ENCODE measurements at places on chromosomes 7 and 10.

DNA sequence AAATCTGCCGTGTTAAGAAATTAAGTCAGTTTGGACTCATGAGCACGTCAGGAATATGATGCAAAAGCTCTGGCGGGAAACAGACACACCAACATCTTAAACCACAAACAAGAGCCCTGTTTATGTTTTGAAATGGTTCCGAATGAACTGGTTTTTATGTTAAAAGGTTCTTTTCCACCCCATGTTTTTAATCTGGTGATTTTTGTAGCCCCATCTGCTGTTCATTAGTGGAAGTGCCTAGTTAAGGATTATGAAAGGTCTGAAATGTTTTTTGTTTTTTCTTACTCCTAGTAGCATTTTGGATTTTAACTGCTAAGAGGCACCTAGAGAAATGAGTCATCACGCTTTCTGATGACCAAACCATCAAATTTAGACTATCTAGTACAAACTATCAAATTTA is 404.1 kb upstream of the MKI67 start:
- no peaks in the 10 kb centered on the region for H3K4me1 ChIP-seq
- no peak overlapping the region for H3K4me3 ChIP-seq
- no peak for DNase-seq
- H3K27ac ChIP-seq: no peak overlapping the region
- H3K36me3 ChIP-seq: no peaks in the 10 kb centered on the region
- H3K27me3 ChIP-seq: no peaks in the 10 kb centered on the region

GRCh38 chr7:50662041-50662694 is 97.0 kb upstream of the DDC start:
- H3K27me3 ChIP-seq: no peaks in the 10 kb centered on the region
- H3K27ac ChIP-seq: no peak overlapping the region
- no peaks in the 10 kb centered on the region for H3K36me3 ChIP-seq
- no peak for DNase-seq

DNA sequence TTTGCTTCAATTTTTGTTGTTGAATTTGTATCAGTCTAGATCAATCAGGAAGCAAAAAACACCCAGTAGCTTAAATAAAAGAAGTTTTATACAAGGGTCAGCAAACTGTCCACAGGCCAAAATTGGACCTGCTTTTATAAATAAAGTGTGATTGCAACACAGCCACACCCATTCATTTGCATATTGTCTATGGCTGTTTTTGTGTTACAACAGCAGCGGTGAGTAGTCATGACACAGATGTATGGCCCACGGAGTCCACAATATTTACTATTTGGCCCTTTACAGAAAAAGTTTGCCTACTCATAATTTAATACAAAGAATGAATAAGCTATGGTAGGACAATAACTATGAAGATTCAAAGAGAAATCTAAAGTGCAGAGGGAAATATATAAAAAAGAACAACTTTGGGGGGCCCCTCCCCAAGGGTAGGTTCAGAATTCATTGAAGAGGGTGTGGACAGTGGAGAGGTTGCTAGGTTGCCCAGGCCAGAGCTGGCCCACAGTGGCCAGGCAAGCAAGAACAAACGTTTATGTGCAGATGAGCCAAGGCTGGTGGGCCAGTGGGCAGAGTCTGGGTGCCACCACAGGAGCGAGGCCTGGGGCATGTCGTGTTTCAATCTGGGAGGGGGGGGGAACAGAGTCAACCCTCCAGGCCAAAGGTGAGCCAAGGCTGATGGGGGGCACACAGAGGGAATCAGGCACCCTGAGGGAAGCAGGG is 47.0 kb upstream of the AMPH start:
- H3K4me3 ChIP-seq: no peak overlapping the region
- no peak for DNase-seq
- no peaks in the 10 kb centered on the region for H3K27me3 ChIP-seq
- H3K4me1 ChIP-seq: no peaks in the 10 kb centered on the region
- no peaks in the 10 kb centered on the region for H3K36me3 ChIP-seq

DNA sequence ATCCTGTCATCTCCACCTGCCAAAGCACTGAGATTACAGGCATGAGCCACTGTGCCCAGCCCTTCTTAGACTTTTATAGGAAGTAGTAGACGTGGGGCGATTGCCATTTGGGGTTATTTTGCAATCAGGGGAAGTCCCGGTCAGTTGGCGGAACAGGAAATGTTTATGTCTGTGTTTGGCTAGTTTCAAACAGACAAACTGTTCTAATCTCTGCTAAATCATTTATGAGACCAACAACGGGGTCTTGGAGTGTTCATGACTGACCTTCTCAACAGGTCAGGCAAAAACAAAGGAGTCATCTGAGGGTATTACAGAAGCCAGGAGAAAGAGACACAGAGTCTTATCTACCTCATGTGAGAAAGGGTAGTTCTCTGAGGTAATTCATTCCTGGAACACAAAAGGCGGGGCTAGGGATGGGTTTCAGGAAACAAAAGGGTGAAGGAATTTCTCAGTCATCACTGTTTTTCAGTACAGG is 6.6 kb upstream of the TPK1 start:
- H3K27ac ChIP-seq: no peak overlapping the region
- H3K4me1 ChIP-seq: no peaks in the 10 kb centered on the region
- H3K36me3 ChIP-seq: no peaks in the 10 kb centered on the region
- DNase-seq: no peak

DNA sequence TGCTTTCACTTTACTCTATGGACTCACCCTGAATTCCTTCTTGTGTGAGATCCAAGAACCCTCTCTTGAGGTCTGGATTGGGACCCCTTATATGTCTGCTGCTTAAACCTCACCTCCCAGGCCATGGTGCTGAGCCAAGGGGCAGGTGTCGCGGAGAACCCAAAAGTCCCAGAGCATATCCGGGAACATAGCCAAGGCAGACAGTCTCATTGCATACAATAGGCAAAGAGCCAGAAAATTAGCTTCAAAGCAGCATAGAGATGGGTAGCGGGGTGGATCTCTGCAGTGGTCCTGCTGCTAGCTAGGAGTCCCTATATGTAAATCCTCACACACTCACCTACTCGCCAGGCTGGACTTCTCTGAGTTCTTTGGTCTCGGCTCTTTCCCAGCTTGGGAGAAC is 5.5 kb downstream of the CCL24 start:
- no peaks in the 10 kb centered on the region for H3K4me1 ChIP-seq
- no peak overlapping the region for H3K4me3 ChIP-seq
- no peak for DNase-seq
- no peaks in the 10 kb centered on the region for H3K36me3 ChIP-seq
- no peak overlapping the region for H3K27ac ChIP-seq

GRCh38 chr7:20595971-20596370 is 19.5 kb upstream of the ABCB5 start:
- no peak overlapping the region for H3K4me3 ChIP-seq
- H3K36me3 ChIP-seq: no peaks in the 10 kb centered on the region
- no peaks in the 10 kb centered on the region for H3K27me3 ChIP-seq
- no peak overlapping the region for H3K27ac ChIP-seq
- no peaks in the 10 kb centered on the region for H3K4me1 ChIP-seq
